ENCODE measurements at places on chromosomes 7 and 10.

- DNase-seq, result peak; percentile 61
Measured at GRCh38 chr7:143240291-143241168, 18.7 kb downstream of the TAS2R40 start.

DNA sequence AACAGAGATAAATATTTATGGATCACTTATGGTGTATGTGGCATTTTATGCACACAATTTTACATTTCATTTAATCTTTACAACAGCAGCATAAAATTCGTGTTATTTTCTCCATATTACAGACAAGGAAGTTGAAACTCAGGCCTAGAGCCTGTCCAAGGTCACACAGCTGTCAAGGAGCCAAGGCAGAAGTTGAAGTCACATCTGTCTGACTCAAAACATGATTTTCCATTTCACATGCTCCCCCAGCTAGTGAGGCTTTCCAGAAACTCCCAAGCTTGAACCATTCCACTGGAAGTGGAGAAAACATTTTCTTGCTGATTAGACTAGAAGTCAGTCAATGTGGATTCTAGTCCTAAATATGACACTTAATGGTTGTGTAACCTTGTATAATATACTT, 110.5 kb downstream of the HECTD2 start:
- DNase-seq, result no peak

GRCh38 chr7:102463841-102464576, 654 bp downstream of the ALKBH4 start:
- DNase-seq, result peak; percentile 22

- DNase-seq, result peak; percentile 18
Measured at GRCh38 chr7:101817471-101818286, at the start of gene CUX1. CUX1 (plus strand) TSS chr7:101817626; CDS start chr7:101817640, 14 bp downstream.

- DNase-seq, result no peak
Measured at GRCh38 chr7:77991656-77992055, 193.1 kb downstream of the PHTF2 start.

DNA sequence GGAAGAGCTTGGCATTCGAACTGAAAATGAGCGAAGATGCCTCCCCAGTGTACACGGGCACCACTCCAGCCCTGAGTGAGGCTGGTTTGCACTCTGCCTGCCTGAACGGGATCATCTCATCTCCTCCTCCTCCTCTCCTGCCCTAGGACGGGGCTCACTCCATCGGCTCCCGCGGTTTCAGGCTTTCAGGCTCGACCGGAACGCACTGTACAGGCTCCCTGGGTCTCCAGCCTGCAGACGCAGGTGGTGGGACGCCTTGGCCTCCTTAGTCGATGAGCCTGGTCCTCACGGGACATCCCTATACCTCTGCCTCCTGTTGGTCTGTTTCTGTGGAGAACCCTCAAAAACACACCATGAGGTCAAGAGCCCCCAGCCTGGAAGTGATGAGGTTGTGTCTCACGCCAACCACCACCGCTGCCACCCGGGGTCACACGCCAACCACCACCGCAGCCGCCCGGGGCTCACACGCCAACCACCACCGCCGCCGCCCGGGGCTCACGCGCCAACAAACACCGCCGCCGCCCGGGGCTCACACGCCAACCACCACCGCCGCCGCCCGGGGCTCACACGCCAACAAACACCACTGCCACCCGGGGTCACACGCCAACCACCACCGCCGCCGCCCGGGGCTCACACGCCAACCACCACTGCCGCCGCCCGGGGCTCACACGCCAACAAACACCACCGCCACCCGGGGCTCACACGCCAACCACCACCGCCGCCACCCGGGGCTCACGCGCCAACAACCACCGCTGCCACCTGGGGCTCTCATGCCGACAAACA, 56.3 kb downstream of the FOXL3 start:
- no peak for DNase-seq

GRCh38 chr7:3063016-3063753, 19.5 kb upstream of the CARD11 start:
- DNase-seq, result no peak

DNA sequence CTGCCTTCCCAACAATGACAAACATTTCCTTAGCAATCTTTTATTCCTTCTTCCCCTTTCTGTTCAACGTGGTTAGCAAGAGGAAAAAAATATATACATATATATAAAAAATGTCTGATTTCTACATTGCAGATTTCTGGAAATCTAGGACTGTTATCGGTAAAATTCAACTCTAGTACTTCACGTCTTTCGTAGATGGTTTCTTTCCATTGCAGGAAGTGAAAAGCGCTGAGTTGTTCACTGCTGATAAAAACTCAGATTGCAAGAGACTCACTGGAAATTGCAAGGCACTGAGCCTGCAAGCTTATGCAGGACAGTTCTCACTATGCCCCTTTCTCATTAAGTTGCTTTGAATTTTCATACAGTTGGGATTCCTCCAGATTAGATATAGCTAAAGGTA, 23.9 kb downstream of the KIN start:
- no peak for DNase-seq

DNA sequence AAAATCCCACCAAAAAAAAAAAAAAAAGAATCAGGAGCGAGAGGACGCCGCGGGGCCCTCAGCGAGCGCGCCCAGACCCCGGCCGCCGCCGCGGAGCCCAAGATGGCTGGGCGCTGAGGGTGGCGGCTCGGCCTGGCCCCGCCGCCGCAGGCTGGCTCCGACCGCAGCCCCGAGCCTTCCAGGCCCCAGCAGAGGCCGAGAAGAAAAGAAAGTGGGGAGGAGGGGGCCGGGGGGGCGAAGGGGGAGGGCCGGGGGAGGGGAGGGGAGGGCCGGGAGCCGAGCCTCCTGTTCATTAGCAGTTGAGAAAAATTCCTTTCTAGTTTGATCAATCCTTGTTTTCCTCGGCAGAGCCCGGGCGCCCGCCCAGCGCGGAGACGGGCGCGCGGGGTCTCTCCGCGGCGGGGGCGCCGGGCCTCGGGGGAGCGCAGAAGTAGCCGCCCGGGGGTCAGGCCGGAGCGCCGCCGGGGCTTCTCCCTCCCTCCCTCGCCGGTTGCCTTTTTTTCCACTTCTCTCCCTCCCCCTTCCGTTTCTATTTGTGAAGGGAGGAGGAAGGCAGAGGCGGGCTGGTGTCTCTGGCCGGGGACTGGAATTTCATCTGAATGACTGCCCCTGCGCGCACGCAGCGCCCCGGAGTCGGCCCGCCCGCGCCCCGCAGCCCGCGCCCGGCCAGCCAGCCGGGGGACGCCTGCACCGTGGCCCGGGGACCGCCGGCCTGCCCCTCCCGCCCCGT, 778 bp upstream of the TRIM8 start:
- peak; percentile 80 for DNase-seq

DNA sequence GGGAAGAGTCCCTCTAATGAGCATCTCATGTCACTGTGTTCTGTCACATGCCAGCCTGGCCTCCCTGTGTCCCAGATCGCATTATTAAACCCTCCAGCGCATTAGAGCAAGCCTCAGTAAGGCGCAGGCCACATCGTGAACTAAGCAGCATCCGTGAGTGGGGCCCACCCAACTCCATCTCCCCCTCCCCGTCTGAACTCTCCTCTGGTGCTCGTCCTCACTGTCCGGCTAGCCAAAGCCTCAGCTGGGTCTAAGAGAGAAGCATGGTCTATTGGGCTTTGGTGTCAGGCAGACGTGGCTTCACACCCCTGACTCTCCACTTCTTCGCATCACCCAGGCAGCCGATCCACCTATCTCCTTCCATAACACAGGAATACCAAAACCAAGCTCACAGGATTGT, 164.7 kb upstream of the LANCL2 start:
- no peak for DNase-seq

DNA sequence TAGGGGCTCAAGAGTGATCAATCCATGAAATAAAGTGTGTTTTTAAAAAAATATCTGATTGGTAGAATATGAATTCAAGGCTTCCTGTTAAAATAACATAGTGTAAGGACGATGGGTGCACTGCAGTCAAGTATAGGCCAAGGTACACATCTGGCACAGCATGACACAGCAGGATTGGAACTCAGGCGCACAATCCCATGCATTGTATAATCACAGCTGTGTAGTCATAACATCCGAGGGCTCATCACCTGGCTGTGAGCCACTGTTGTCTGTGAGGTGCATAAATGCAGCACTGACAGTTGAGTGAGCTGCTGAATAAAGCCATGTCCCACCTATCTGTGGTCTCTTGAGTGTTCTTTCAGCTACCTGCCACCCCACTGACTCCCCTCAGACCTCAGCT, 142.3 kb upstream of the HPS1 start:
- no peak for DNase-seq

- peak; percentile 64 for DNase-seq
Measured at GRCh38 chr7:91033574-91033973, 230.7 kb upstream of the FZD1 start.

DNA sequence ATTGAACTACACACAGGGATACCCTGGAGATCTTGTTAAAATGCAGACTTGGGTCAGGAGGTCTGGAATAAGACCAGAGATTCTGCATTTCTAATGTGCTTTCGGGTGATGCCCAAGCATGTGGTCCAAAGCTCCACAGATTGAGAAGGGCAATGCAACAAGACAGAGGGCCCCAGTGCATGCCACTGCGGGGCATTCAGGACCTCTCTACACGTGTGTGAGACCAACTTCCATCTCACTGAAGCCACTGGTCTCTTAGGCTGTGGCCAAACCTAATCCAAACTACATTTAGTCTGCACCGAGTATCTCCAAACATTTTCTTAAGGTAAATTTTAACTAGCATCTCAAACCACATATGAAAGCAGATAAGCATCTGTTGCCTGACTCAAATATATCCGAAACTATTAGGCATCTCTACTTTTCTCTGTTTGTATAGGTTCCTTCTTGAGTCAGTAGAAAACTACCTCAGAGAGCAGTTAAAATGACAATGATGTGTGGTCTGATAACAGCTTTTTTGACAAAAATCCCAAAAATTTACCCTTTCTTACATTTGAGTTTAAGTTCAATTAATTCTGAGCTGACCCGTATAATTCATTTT, 107.5 kb downstream of the ELMO1 start:
- no peak for DNase-seq

- DNase-seq, result peak; percentile 56
Measured at GRCh38 chr7:7869036-7869435, 99.6 kb upstream of the GLCCI1 start.

GRCh38 chr7:118152149-118152548, 31.8 kb upstream of the LSM8 start:
- no peak for DNase-seq

GRCh38 chr10:104925232-104925851, 284.3 kb downstream of the SORCS3 start:
- DNase-seq, result peak; percentile 61

DNA sequence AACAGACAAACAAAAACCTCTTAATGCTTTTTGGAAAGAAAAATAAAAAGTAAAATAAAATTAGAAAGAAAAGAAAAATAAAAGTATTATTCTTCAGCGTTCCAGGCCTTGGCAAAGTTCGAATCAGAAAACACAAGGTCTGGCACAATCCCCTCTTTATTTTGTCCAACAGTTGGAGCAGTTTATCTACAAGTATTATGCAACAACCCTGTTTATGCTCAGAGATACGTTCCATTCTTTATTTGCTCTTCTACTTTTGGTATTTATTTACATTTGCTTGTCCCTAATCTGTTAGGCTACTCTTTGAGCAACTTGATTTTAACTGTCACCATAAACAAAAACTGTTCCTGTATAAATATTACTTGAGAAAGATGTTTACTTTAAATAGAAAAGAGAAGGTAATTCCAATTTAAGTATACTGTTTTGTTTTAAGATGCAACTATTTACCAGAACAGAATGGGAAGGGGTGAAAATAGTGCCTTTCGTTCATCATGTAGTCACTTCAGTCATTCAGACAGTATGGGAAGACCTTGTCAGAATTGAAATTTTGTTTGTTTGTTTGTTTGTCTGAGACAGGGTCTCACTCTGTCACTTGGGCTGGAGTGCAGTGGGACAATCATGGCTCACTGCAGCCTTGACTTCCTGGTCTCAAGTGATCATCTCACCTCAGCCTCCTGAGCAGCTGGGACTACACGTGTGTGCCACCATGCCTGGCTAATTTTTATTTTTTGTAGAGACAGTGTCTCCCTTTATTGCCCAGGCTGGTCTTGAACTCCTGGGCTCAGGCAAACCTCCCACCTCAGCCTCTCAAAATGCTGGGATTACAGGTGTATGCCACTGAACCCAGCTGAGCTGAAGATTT, 5.7 kb downstream of the PDK4 start:
- no peak for DNase-seq

DNA sequence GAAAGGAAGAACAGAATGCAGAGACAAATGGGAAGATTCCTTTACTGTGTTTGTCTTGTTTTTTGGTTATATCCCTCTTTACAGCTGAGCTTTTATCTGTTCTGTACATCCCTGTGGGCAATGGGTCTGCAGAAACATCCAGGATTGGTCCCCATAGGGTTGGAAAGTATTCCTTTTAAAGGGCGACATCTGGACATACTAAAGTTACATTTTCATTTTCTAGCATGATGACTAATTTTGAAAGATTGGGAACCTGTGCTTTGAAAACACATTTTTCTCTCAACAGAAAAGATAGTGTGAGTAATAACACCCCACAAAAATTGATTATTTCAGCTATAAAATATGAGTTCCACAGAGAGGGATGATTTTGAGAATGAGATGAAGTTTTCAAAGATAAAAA, 435.8 kb downstream of the GPAM start:
- no peak for DNase-seq

GRCh38 chr10:22002591-22003176, 846 bp downstream of the DNAJC1 start:
- DNase-seq, result peak; percentile 23

DNA sequence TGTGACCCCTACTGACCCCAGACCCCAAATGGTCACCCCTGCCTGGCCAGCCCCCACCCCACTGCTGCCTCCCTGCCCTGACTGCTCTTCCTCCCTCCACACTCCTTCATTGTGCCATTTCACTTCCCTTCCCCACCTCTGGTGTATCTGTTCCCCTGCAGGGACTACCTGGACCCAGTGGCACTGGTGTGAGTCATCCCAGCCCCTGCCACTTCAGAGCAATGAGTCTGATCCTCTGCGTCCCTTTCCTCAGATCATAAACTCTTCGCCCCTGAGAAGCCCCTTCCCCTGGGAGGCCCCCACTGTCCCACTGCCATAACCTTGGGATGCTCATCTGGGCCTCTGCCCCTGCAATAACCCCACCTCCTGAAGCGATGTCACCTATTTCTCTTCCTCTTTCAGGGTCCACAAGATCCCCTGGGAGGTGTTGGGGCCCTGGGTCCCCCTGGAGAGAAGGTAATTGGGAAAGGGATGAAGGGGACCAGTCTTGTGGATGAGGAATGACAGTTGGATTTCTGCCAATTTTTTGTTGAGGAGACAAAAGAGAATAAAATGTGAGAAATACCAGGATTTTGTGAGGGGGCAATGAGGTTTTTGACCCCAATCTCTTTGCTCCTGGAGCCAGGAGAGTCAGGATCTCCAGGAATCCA, 19.1 kb upstream of the VOPP1 start:
- no peak for DNase-seq

Measured in NCI-H146 (cell line).